ENCODE measurements at places on chromosomes 12 and 14.
A peak's percentile ranks its signal among the peaks of the same experiment; 100 is the strongest.

GRCh38 chr12:66859751-66860440, 181.0 kb upstream of the GRIP1 start:
- no peak for DNase-seq

DNA sequence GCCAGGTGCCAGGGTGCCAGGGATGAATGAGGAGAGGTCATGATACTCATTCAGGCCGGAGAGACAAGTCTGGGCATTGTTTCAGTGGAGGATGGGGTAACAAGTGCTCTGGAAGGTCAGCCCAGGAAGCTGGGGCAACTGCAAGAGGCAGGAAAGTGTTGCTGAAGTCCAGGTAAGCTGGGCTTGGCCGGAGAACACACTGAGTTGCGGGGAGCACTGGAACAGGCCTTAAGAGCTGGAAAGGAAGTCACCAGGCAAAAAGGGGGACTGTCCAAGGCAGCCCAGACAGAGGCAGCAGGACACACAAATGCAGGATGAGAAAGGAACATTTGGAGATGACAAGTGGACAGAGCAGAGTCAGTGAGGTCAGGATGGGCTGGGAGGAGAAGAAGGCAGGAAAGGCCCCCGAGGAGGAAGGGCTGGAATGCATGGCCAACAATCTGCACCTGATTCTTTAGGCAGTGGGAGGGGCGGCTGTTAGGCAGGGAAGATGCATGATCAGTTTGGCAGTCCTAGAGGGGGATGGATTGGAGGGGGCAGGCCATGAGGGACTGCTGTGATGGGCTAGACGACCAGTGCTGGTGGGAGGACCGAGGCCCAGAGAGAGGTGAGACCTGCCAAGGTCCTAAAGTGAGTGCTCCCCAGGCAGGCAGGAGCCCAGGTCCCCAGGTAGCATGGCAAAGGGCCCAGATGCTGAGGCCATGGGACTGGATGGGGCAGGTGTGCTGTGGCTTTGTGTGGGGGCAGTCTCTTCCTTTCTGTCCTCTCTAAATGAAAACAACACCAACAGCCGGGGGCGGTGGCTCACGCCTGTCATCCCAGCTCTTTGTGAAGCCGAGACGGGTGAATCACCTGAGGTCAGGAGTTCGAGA, 17.2 kb upstream of the HHIPL1 start:
- no peak for DNase-seq

DNA sequence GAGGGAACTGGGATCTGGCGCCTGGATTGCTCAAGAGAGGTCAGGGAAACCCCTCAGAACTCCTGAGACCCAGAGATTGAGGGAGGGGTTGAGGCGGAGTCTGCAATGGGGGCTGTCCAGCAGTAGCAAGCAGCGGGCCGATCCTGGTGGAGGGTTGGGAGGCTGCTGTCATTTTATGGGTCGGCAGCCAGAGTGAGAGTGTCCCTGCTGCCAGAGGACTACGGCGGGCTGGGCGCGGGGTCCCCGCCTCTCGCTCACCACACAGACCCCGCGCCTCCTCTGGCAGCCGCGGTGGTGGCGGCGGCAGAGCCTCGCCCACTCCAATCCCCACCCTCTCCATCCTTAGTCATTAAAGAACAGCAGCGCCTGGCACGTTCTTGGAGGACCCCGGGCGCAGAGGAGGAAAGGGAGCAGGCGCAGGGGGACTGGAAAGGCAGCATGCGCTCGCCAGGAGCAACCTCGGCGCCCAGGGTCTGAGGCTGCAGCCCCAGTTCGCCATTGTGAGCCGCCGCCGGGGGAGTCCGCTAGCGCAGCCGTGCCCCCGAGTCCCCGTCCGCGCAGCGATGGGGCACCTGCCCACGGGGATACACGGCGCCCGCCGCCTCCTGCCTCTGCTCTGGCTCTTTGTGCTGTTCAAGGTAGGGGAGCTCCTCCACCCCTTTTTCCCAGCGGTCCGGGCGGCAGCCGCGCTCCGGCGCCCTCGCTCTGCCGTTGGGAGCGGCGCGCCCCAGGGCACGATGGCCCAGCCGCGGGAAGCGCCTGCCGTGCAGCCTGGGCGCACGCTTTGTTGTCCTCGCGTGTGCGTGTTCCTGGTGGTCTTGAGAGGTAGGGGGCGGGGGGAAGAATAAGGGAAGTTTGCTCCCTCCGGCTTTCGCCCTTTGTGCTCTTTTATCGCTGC, at the start of gene PTPRO:
TSS of gene PTPRO (plus strand) at position 345 of the 898 bp plus-strand sequence.
- peak; percentile 70 for DNase-seq

- no peak for DNase-seq
Observed at GRCh38 chr12:131372706-131373195, 338.1 kb upstream of the SFSWAP start.

- no peak for DNase-seq
Observed at GRCh38 chr14:54944737-54945391, 42.2 kb upstream of the GCH1 start.

- no peak for DNase-seq
Observed at GRCh38 chr12:65856521-65856920, 32.2 kb downstream of the HMGA2 start.

GRCh38 chr14:64987438-64987767, 708 bp downstream of the FNTB start:
- no peak for DNase-seq

DNA sequence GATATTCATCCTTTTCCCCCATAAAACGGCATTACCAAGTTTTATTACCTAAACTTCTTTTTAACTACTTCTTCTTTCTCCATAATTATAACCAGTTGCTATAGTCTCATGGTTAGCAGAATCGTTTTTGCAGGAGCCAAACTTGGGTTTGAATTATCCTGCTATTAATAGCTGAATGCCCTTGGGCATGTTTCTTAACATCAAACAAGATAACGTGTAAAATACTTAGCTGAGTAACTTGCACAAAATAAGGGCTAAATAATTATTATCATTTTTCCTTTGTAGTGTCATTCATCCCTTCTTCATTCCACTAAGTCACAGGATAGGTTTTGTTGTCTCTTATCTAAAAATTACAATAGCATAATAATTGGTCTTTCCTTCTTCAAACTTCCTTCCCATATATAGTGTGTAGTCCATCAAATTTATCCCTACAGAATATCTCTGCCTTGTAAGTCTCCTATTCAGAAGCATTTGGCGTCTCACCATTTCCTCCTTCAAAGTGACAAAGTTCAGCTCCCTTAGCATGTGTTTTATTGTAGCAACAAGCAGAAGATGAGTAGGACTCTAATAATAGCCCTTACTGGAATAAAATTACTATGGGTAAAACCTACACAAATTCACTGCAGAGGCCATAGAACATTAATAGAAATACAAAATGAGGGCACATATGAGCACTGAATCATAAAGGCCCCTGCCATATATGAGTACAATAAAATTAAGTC, 63.8 kb downstream of the FAR2 start:
- DNase-seq, result no peak

GRCh38 chr14:35503646-35504045, 30.3 kb upstream of the INSM2 start:
- DNase-seq, result no peak

Data from WTC11 (cell line).